ENCODE measurements at places on chromosomes 5 and 9.
A peak's percentile ranks its signal among the peaks of the same experiment; 100 is the strongest.

DNA sequence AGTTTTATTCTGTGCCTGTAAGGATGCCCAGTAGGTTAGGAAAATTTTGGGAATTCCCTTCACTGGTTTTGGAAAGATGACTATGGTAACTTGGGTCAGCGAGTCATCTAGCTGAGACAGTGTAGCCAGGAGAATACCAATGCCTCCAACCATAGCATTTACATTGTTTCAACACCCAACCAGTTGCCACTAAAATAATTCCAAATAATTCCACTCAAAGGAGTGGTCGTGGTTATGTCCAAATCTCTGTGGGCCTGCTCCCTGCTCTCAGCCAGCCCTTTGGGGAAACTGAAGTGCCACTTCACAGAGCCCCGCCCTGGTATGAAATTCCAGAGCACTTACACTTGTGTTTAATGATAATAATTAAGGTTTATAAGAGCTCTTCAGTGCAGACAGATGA, 310.5 kb downstream of the PLK2 start:
- DNase-seq: no peak

GRCh38 chr5:85168474-85168873, 783.8 kb upstream of the EDIL3 start:
- DNase-seq: no peak

- DNase-seq: no peak
These were observed 11.1 kb downstream of the NR5A1 start for GRCh38 chr9:124496075-124496449.

DNA sequence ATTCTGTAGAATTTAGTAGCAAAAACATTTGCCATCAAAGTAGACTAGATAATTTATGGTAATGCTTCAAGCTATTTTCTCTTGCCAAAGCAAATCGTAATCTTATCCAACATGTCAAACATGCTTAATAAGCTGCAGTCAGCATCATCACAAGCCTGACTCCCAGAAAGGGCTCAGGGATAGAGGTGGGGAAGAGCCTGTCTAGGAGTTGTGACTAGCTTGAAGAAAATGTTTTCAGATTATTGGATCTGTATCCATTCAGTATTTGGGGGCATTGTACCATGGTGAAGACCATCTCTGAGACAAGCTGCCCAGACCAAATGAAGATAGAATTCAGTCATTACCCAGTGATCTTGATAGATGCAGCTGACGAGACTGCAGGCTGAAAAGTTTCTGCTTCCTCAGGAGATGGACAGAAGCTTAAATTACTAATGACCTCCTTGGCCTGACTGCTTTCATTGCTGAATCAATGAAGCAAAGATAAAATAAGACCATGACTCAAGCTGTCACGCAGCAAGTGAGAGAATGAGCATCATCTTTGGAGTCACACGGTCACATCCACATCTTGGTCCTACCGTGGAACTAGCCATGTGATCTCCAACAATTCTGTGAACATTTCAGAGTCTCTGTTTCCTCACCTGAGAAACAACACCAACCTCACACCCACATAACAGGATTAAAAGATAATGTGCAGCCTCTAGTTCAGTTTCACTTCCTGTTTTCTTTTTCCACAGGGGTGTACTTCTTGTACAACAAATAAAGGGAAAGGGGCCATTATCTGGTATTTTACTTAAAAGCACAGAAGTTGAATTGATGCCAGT, 9.4 kb downstream of the ERAP2 start:
- no peak for DNase-seq

DNA sequence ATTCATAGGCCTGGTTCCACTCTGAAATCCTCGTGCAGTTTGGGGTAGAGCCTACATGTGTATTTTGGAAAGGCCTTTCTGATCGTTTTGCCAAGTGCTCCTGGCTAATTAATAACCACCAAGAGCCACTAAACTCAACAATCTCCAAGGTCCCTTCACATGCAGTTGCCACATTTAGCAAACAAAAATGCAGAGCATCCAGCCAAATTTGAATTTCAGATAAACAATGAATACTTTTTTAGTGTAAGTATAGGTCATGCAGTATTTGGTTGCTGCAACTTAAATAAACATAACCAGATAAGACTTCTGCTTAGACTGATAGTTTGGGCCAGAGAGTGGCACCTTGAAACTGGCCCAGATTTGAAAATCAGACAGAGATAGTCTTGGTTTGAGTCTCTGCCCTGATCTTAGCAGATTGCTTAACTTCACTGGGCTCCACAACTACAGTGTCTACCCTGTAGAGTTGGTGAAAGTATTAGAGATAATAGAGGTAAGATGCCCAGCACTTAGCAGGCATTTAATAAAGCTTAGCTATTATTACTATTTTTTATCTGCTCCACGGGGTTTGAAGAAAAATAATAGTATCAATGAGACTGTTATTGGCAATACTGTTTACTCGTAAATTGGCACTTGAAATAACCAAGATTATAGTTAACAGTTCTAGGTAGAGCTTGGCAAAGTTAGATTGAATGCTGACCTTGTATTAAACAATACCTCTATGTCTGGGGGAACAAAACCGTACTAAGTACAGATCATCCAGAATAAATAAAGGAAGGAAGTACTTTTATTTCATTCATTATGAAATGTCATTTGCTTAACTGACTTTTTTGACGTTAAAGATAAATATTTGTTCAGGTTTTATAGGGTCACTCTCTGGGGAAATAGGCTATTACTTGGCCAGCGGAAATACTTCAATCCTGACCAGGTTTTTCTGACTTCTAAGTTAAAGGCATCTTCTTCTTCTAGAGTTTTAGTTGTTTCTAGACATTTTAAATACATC, 274.8 kb downstream of the DOCK8 start:
- DNase-seq: no peak

DNA sequence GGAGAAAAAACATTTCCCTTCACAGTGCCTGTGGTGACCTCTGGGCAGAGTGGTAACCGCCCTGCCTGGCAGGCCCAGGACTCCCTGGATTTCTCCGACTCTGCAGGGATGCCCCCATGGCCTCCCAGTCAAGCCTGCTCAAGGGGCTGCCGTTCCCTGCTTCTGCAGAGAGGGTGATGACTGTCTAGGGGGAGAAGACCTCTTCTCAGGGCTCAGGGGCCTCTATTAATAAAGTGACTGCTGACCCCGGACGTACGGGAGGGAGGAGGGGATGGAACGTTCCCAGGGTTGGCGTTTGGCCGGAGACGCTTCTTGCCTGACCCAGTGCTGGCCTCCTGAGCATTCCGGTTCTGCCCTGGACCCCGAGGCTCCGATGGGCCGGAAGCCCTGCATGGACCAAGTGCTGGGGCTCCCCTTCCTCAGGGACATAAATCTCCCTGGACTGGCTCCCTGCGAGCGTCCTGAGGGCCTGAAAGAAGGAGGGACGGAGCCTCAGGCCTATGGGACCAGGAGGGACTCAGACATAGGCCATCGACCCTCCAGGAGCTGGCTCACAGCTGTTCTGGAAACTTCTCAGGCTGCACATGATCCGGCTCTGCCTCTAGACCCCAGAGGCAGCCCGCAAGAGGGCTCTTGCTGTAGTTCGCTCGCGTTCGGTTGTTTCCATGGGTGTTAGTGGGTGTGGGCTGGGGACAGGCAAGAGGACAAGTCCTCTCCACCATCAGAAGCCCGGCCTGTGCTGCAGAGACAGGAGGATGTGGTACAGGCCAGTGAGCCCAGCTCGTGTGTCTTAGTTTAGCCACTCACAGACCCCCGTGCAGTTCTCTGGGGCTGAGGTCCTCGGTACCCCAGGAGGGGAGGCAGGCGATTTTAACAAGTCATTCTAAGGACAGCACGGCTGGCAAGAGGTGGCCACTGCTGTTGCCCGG, 8.1 kb upstream of the RNU6ATAC start:
- no peak for DNase-seq

GRCh38 chr5:94175912-94176311, 434.5 kb upstream of the POU5F2 start:
- no peak for DNase-seq

GRCh38 chr5:10655161-10655971, 91.5 kb downstream of the ANKRD33B start:
- no peak for DNase-seq

GRCh38 chr5:159189310-159189709, 20.0 kb downstream of the RNF145 start:
- no peak for DNase-seq

GRCh38 chr9:124248960-124249359, 8.8 kb upstream of the NEK6 start:
- no peak for DNase-seq

- DNase-seq: no peak
These were observed 16.0 kb downstream of the S1PR3 start for GRCh38 chr9:89006996-89007967.

DNA sequence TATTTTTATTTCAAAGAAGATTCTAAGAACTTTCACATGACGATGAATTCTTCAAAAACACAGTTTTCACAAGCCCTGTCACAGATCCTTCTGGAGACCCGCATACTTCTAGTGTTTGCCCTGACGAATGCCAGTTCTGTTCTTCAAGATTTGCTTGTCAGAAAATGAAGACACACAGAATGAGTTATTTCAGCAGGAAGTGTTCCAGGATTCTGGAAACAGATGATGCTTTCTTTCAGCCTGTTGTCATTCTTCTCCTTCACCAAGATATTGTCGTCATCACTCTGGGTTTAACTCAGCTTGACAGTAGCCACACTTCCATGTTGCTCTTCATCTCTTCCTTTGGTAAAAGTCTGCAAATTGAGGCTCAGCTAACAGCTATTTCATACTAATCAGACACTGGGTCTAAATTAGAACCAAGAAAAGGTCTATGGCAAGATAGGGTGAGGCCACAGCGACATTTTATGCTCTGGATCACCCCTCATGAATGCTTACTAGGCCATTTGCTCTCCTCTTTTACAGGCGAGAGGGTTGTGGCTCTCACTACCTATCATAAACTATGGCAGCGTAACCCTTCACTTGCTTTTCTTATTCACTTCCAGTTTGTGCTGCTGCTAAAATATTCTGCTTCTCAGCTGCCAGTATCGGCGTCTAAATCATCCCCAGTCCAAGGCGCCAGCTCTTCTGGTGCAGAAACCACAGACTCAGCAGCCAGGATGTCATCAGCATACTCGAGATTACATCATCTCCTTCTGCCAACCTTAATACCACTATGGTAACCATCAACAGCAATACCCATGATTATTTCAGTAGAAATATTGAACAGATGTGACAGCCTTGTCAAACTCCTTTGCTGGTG, 159.6 kb upstream of the TBCA start:
- no peak for DNase-seq

GRCh38 chr5:147918101-147918685, 11.9 kb upstream of the C5orf46 start:
- DNase-seq: peak; percentile 18

DNA sequence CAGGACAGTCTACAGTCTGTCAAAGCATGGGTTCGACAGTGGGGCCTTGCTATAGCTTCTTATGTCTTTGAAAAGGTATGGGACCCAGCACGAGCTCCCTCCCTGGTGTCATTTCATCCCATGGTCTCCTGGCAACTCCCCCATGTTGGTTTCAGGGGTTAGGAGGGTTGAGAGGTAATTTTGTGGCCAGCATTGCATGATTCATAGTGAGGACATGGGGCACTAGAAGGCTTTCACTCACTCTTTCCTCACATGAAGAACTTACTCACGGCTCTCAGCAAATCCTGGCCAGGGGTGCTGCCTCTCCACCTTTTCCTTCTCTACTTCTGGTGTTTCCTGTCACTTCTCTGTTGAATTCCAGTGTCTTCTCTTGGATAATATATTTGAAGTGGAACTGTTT, 134.7 kb upstream of the TNPO1 start:
- DNase-seq: no peak

DNA sequence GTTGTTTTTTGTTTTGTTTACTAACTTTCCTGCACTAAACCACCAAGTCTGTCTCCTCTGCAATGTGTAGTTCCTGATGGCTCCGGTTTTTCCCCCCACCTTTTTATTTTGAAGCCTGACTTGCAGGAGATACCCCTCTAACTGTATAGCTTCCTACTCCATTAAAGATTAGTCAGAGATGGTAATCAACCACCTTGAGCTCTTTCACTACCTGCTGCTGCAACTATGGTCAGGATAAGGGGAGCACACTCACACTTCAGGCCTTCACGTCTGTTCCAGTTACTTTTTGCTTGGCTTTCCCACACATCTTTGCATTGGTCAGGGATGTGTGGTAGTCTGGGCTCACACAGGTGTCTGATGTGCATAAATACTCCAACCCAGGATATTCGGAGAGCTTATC, 63.4 kb downstream of the NR6A1 start:
- no peak for DNase-seq

DNA sequence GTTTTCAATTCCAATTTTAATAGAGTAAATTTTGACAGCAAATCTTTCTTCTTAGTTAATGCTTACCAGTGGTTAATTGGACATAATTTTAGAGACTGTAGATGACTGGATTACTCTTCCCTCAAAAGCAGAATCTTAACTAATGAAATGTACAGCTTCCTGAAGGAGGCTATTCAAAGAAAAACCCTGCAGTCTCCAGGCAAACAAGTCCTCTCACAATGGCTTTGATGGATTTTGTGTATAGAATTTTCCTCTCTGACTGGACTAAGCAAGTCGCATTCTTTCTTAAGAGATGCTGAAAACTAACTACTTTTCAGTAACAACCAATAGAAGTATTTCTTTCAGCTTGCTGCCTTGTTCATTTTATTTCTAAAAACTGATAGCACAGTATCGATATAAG, 35.7 kb upstream of the TMED7 start:
- no peak for DNase-seq

- no peak for DNase-seq
These were observed 262.4 kb downstream of the GRIA1 start for GRCh38 chr5:153752890-153753289.

GRCh38 chr9:79985264-79985663, 413.5 kb downstream of the TLE4 start:
- no peak for DNase-seq

DNA sequence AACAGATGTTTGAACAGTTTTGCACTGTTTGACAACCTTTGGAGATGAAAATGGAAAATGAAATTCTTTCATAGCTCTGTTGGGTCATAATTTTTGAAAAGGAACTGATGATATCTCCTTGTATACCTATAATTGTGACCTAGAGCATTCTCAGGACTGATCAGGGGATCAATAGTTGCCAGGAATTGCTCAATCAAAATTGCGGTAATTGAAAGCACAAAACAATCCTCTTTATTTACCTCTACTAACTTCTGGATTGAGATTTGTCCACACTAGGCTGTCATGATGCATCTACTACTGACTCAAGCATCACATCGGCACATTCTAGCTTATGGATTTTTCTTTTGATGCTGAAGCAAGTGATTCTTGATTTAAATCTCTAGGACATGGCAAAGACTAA, 4.1 kb upstream of the CNTLN start:
- no peak for DNase-seq

GRCh38 chr9:78613006-78613405, 316.1 kb downstream of the PSAT1 start:
- no peak for DNase-seq

- DNase-seq: no peak
These were observed 258.7 kb downstream of the IRX1 start for GRCh38 chr5:3854188-3854821.

DNA sequence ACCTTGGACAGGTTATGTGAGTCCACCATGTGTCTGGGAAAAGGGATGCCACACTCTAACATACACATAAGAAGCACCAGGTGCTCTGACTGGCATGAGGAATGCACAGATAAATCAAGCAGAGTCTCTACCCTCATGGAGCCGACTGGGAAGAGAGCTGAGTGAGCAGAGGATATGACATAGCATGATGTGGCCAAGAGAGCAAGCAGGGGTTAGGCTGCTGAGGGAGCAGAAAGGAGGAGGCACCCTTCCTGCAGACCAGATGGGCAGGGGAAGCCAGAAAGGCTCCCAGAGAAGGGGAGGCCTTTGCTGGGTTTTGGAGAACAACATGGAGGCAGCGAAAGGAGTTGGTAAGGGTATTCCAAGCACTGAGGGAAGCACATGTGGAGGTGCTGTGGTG, 223.1 kb downstream of the GNA14 start:
- DNase-seq: no peak

- DNase-seq: no peak
These were observed 63.4 kb upstream of the ABCA1 start for GRCh38 chr9:104991144-104991953.

Measured in retinal pigment epithelial cell (primary cell).